Astrocyte of the cerebellum (primary cell): ENCODE measurements at places on chromosomes 6 and 20.

DNA sequence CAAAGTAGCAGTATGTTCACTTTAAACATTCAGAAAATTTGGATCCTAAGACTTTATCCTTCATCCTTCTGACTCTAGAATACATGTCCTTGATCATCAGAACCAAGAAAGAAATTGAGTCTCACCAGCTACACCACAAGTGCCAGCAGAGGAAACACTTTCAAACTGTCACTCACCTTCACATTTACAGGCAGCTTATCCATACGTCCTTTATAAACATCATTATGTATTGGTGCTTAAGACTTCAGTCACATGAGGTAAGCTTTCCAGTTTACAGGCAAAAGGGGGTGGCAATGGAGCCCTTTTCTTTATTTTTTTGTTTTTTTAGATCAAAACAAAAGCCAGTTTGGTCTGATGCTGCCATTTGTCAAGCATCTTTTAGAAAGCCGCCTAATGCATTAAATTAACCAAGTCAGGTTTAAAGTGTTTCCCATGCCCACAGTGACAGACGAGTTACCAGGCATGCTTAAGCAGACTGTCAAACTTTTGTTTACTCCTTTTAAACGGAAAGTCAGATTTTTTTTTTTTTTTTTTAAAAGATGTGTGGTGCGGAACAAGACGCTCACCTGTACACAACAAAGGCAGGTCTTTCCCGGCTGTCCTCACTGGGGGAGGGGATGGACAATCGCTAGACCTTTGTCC lies 952 bp upstream of the BRPF3 start:
- DNase-seq: no peak

- no peak for DNase-seq
Observed at GRCh38 chr20:17161673-17162481, 65.0 kb upstream of the PCSK2 start.

GRCh38 chr6:139091826-139092225 lies 43.1 kb upstream of the HECA start:
- DNase-seq: no peak

GRCh38 chr20:25049261-25050060 lies 8.5 kb downstream of the ACSS1 start:
- DNase-seq: no peak

DNA sequence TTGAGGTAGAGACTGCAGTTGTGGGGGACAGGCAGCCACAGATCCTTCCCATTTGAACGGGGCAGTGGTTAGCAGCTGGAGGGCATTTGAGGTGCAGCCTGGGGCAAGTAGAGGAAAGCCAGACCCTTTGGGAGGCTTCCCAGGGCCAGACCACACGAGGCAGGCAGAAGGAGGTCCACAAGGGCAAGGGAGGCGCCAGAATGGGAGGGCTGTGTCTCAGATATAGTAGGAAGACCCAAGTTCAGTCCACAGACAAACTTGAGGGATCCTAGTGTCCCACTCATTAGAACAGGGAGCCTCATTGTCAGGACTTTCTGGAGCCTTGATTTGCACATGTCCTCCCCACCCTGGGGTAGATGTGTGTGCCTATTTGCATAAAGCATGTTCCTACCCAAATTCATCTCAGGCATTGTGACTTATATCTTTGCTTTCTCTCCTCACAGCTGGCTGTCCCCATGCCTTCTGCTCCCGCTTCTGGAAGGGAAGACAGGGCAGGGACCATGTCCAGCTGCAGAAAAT lies 166.0 kb downstream of the VEGFA start:
- DNase-seq: no peak

- peak; percentile 22 for DNase-seq
Observed at GRCh38 chr6:152091851-152092341, 284.4 kb downstream of the ESR1 start.

- DNase-seq: no peak
Observed at GRCh38 chr6:163063561-163063960, 335.8 kb downstream of the PACRG start.

- no peak for DNase-seq
Observed at GRCh38 chr20:2210646-2211552, 84.9 kb upstream of the TGM3 start.

- DNase-seq: no peak
Observed at GRCh38 chr6:21912151-21912832, 318.7 kb downstream of the SOX4 start.

DNA sequence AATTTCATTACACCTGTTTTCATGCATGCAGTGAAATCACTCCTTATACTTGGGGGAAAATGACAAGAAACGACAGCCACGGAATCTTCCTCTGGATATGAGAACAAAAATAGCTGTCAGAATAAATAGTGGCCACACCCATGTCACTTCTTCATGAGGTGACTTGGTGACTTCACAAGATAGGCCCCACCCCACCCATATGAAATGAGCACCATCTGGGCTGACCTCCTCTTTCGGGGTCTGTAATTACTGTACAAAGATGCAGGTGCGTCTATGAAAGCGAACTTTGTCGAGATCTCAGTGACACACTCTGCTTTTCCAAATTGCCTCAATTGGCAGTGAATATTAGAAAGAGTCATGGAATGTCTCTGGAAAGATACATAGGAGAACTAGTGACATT lies 184.2 kb upstream of the CCN2 start:
- no peak for DNase-seq

DNA sequence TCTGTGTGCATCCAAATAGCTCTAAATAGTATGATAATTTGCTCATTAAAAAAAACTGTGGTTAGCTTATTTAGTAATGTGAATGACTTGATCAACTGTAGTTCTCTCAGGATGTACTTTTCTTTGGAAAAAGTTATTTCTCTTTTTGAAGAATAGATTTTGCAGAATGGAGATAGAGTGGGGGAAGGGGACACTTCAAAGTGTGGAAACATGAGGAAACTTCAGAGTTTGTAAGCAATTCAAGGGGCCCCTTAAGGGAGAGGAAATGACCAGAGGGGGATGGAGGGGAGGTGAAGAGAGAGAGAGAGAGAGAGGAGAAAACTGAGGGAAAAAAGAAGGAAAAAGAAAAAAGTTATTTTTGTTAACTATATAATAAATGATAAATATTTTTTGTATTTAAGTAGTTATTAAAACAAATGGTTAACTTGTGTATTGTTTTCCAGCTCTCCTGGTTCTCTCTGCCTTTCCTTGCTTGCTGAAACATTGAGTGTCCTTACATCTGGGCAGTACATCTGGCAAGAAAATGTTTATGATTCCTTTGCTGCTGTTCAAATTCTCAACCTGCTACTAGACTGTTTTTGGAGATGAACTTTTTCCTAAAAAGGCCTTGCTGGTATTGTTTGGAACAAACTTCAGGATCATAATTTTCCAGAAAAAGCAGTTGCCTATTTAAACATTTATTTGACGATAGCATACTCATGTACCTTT lies 497.5 kb upstream of the CITED2 start:
- no peak for DNase-seq

DNA sequence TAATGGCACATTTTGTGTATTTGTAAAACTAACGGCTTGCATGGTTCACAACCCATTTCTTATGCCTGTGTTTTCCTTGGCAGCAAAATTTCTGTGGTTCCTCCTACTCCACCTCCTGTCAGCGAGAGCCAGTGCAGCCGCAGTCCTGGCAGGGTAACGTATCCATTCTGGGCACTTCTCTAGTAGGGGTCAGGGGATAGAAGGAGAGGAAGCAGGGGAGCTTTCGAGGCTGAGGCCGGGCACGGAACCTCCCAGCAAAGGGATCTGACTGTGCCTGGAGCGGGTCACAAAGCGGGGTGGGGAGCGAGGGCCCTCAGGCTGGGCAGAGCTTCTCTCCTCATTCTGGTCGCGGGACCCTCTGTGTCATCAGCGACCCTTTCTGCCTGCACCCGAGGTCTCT lies 58.4 kb downstream of the SYTL3 start:
- DNase-seq: peak; percentile 74

GRCh38 chr6:54353975-54354374 lies 45.7 kb downstream of the TINAG start:
- no peak for DNase-seq

- no peak for DNase-seq
Observed at GRCh38 chr20:18058661-18059467, 1.1 kb upstream of the OVOL2 start.

GRCh38 chr6:44049163-44049988 lies 77.9 kb downstream of the MRPL14 start:
- no peak for DNase-seq

DNA sequence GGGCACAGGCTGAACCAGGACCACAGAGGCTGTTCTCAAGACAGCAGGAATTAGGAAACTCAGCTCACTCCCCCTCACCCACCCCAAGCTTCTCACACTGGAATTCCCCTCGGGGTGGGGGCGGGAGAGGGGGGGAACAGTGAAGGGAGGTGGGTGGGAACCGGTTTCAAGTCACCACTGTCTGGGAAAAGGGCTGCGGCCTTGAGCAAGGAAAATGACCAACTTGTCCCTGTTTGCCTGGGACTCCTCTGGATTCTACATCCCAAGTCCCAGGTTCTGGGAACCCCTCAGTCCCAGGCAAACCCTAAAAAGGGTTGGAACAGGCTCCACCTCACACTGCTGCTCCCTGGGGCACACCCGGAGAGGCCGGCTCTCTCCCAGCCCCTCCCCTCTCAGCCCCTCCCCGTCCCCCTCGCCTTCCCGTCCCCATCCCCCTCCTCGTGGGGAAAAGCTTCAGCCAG lies 230.7 kb downstream of the TFAP2C start:
- DNase-seq: no peak

DNA sequence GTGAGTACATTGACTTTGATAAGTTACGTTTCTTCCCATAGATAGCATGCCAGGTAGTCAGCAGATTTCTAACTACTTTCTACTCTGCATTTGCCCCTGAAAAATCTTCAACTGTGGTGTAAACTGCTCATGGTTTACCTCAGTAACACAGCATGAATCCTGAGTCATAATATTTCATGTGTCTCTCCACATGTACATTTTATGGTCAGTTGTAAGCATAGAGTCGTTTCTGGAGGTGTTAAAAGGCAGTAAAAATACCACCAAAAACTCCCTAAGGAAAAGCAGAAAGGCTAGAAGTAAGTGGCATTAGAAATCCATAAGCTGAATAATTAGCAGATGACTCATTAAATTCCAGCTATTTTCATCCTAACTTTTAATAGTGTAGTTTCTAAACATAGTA lies 4.1 kb upstream of the GPR63 start:
- DNase-seq: no peak

GRCh38 chr6:151679081-151679480 lies 128.4 kb upstream of the ESR1 start:
- no peak for DNase-seq

DNA sequence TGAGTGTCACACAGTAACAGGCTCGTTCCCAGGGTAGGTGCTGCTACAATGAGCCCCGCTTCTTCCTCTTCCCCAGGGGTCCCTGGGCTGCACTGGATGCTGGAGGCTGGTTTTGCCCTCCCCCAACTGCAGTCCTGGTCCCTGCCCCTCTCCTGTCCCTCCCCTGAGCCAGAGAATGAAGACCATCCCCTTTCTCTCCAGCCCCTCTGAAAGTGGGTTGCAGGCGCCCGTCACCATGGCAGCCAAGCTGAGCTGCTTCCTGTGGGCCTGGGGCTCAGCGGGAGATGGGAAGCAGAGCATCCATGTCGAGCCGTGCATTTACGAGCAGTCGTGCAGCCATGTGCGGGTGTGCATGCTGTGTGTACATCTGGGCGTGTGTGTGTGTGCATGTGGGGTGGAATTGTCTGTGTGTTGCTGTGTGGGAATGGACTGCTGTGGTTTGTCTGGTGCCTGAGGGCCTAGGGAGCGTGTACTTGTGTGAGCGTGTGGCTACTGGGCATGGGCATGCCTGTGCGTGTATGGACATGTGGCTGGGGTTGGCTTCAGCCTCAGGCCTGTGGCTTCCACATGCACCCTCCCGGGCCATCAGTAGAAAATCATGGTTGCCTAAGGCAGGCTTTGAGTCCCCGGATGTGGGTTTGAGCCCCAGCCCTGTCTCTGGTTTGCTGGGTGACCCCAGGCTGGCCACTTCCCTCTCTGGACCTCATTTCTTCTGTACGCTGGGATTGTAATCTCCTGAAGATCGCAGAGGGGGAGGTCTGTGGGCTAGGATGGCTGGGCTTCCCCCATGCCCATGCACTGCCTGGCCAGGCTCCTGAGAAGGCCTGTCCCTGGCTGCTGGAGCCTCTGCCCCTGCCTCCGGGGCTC lies 48.8 kb downstream of the SRC start:
- DNase-seq: no peak

DNA sequence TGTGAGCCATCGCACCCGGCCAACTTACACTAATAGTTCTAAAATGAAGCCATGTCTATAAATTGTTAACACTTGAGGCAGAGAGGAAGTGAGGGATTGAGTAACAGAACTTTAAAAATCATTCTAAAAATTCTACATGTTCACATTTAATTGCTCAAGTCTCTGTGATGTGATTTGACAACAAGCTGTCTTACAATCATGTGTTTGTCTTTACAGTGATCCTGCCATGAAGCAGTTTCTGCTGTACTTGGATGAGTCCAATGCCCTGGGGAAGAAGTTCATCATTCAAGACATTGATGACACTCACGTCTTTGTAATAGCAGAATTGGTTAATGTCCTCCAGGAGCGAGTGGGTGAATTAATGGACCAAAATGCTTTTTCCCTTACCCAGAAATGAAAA lies 23.6 kb downstream of the GTF2H5 start:
- no peak for DNase-seq

DNA sequence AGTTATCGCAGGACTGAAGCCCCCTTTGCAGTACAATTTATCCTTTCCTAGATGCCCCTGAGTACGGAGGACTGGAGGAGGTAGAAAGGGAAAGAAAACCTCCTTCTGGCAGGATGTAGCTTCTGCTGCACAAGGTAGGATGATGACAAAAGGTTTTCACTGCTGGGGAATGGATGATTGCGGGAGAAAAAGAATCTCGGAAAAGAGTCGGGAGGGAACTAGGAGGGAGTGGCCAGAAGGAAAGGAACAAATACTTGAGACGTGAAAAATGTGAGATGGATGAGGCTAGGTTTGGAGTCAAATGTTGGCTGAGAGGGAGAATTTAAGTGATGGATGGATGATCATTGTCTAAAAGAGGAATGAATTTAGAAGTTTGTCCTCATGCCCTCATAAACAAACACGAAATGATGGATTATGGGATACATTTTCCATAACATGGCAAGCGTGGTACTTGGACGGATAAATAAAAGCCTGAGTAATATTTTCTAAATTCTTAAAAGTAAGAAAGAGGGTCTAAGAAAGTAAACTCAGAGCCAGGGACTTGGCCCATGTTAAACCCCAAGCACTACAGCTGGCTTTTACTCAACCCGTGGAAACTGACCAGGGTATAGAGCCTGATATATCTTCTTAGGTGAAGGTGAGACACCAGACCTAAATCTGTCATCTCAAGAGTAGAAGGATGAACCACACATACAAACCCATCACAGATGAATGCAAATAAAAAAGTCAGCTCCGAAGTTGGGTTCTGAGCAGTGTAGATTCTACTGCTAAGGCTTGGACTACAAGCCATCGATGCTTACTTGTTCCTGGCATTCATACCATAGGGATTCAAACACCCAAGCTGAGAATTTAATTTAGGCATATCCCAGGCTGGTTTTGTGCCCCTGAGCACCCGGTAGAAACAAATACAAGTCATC lies 72.4 kb downstream of the HFE start:
- no peak for DNase-seq
